H9 (cell line): ENCODE measurements at places on chromosomes 12 and 14. TPM values are rescaled to one million over a fixed set of nuclear protein-coding genes. Genes with fewer than 3 reads are reported as not detected.

GRCh38 chr14:95326987-95327386 is 7.3 kb upstream of the CLMN start:
- no peak for DNase-seq

SLC25A21 gene
- 5.8 and 7.1 TPM in 2 replicates for total RNA-seq

ADCY4 gene
- 0.09 and 0.53 TPM in 2 replicates for total RNA-seq

IL26 gene
- not detected in 2 replicates for total RNA-seq

MFAP5 gene
- 0.09 and 0.26 TPM in 2 replicates for total RNA-seq
